GM20000 (cell line): ENCODE measurements at places on chromosomes 6 and 20.

DNA sequence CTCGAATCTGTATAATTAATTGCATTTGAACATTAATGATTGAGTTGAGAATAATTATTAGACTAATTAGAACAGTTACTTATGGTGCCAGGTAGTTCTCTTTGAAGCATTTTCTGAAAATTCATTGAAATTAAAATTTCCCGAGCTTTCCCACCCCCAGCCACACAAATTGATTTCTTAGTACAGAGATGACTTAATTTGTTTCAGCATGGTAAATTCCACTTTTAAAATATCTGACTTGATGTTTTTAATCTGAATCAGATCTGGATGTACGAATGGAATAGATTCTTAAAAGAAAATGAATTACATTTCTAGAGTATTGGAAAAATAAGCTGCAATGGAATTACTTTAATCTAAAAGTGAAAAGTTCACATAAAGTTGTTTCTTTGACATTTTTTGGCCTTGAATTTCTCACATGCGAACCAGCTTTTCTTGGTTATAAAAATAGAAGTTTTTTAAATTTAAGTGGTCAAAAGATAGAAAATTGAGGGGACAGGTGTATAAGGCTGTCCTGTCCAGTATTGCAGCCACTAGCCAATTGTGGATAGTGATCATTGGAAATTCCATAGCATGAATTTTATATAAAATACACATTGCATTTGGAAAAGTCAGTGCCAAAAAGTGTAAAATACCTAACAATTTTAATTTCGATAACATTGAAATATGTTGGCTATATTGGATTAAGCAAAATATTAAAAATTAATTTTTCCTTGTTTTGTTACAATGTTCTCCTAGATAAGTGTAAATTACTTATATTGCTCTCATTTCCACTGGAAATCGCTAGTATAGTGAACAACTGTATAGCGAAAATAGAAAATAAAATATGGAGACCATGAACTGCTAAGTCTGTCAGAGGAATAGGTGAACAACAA, 102.9 kb downstream of the OR2B2 start:
- no peak for DNase-seq

- DNase-seq: no peak
Observed at GRCh38 chr6:129634411-129635230, 75.4 kb downstream of the ARHGAP18 start.

DNA sequence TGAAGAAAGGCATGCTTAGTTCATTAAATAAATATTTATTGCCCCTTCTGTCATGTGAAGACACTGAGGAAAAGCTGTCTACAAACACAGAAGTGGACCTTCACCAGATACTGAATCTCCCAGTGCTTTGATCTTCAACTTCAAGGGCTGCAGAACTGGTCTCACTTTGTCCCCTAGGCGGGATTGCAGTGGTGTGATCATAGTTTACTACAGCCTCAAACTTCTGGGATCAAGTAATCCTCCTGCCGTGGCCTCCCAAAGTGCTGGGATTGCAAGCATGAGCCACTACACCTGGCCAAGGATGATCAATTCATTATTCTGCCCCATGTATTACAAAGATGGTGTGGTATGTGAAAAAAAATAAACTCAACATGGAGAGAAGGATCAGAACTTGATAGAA, 496.2 kb upstream of the HS3ST5 start:
- DNase-seq: no peak

DNA sequence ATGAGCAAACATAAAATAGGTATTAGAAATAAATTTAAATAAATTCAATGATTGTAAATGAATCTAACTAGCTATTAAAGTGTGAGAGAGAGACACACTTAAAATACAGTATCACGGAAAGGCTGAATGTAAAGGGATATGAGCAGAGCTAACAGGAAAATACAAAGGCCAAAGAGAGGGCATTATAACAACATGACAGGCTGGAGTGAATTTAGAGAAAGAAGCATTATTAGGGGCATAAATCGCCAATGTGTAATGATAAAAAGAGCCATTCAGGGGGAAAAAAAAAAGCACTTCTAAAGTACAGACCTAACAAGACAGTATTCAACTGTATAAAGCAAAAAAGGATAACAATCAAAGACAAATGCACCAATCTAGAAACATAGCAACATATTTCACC, 28.1 kb downstream of the DACT2 start:
- DNase-seq: no peak

GRCh38 chr6:131960371-131961133, 9.4 kb upstream of the CCN2 start:
- no peak for DNase-seq

- no peak for DNase-seq
Observed at GRCh38 chr20:52364405-52364804, 172.8 kb upstream of the ZFP64 start.

GRCh38 chr20:33814238-33814712, 3.1 kb downstream of the CHMP4B start:
- DNase-seq: no peak

GRCh38 chr6:100509101-100509500, 44.4 kb upstream of the SIM1 start:
- DNase-seq: no peak

DNA sequence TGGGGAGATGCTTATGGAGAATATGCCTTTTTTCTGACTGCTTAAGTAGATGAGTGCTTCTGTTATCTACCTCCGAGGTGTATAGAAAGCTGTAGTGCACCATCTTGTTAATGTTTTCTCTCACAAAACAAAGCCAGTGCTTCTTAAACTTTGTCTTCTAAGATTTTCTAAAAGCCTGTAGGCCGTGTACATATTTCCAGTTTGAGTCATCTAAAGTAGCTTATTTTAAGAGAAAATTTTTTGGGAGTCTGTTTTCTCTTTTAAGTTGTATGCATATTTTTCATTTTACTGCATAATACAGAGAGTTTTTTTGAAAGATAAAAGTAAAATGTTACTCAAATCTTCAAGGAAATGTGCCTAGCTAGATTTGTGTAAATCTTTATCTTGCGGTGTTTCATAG, 151.7 kb downstream of the GRIK2 start:
- DNase-seq: no peak

DNA sequence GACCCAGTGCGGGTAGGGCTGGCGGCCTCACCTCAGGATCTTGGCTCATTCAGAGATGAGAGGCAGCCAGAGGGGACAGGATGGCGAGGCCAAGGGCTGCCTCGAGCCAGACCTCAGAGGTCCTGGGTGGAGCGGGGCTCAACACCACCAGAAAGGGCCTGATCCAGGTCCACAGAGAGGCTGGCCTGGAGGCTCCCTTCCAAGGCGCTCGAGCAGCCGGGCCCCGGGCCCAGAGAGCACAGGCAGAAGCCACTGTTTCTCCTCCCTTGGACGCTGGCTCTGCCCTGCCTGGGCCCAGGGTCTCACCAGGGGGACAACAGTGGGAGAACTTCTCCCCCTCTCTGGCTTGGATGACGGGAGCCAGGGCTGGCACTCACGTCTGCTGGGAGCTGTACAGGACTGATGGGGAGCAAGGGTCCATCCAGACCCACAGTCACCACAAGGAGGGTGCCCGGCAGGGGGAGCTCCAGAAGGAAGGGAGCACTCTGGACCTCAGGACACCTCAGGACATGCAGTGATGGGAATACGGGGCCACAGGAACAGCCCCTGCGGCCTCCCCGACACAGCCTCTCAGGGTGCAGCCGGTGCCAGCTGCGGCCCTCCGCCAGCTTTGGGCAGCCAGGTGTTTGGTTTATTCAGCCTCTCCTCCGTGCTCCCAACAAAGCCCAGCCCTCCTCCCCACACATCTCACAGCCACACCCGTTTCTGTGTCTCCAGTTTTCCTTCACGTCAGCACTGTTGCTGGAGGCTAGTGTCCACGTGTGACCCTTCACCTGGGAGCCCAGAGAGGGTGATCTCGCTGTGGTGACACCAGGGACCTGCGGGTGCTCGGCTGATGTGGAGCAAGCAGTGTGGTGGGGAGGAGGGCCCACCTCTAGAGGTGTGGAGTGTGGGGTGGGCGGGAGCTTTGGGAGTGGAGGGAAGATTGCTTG, 8.7 kb downstream of the RPS21 start:
- DNase-seq: no peak

DNA sequence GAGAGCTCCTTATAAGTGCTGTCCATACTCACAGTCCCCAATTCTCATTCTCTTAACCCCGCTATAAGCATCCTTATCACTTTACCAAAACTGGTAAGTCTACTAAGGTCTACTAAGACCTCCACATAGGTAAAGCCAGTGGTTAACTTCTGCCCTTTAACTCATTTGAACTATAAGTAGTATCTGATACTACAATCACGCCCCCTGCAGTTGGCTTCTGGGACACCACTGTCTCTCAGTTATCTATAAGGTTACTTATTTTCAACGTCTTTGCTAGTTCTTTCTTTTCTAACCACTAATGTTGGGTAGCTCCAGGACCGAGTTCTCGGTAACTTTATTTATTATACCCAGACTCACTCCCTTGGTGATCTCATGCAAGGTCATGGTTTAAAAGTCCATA, 142.6 kb downstream of the ARHGAP18 start:
- DNase-seq: peak; percentile 7

GRCh38 chr6:34958734-34959133, 69.7 kb downstream of the ANKS1A start:
- DNase-seq: no peak

- no peak for DNase-seq
Observed at GRCh38 chr20:37981568-37981967, 51.7 kb downstream of the TTI1 start.

GRCh38 chr6:56913285-56914074, 41.4 kb upstream of the BEND6 start:
- DNase-seq: no peak

- DNase-seq: no peak
Observed at GRCh38 chr6:133606852-133607251, 282.1 kb upstream of the TCF21 start.

GRCh38 chr6:7500752-7501282, 40.7 kb upstream of the DSP start:
- no peak for DNase-seq

DNA sequence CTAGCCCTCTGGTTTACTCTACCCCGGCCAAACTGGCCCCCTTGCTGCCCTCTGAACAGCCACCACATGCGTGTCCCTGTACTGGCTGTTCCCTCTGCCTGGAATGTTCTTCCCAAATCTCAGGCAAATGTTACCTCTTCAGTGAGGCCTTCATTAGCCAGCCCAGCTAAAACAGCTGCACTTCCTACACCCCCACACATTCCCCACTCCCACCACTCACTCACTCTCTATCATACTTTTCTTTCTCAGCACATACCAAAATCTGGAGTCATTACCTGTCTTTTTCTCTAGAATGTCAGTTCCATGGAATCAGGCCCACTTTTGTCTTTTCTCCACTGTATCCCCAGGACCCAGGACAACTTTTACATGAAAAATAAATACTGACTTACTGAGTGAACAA, 401.2 kb upstream of the SULF2 start:
- DNase-seq: no peak

DNA sequence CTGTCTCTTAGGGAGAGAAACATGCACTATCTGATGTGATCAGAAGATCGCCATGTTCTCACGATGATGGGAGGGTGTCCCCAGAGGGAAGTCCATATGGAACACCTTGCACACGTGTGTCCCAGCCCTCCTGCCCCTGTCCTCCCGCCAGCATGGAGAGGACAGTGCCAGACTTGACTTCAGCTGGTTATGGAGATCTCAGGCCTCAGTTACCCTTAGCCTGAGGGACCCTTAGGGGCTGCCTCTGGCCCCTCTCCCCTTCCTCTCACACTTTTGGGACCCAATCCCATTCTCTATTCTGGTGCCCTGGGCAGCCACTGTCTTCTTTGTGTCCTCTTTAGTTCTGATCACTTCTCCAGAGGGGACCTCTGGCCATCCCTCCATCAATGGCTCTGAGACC, 1.6 kb downstream of the TREML4 start:
- no peak for DNase-seq

DNA sequence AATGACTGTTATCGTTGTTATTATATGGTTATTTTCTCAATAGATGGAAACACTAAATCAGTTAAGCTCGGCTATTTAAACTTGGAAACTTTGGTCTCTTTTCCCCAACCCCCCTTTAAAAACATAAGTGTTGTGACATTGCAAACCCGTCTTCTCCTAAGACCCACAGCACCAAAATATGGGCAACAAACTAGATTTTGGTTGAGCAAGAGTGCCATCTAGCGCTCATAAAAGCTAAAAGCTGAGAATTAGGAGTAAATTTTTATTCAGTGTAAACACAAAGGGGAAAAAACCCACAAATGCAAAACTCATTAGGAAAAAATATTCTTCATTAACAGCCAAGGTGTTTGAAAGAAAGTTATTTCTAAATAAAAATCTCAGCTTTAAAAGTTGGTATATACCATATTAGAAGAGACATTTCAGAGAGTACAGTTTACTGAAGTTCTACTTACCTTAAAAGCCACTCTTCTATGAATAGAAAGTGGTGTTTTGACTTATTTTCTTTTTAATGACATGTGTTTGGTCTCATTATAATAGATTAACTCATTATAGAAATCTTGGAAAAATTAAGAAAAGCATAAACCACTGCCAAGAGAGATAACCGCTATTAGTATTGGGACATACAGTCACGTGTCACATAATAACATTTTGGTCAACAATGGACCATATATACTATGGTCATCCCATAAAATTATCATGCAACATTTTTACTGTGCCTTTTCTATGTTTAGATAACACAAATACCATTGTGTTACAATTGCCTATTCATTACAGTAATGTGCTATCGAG, 21.1 kb downstream of the SESN1 start:
- DNase-seq: peak; percentile 56

DNA sequence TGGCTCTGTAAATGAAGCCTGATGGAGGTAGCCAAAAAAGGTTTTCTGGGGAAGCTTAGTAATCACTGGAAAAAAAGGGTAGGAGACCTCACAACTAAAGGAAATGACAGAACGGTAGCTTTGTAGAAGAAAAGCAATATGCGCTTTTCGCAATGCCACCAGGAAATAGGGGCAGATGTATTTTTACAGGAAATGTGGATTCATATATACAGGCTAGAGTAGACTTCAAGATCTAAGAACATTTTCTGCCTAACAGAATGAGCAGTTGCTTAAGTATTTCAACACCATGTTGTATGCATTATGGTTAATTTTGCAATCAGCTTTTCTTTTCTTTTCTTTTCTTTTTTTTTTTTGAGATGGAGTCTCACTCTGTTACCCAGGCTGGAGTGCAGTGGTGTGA, 219.6 kb downstream of the CD83 start:
- no peak for DNase-seq
